Fibroblast of lung (primary cell): ENCODE measurements at places on chromosomes 6 and 20. TPM values are rescaled to one million over a fixed set of nuclear protein-coding genes. Genes with fewer than 3 reads are reported as not detected.

Gene TRIM15
- not detected in 2 replicates for total RNA-seq

DNA sequence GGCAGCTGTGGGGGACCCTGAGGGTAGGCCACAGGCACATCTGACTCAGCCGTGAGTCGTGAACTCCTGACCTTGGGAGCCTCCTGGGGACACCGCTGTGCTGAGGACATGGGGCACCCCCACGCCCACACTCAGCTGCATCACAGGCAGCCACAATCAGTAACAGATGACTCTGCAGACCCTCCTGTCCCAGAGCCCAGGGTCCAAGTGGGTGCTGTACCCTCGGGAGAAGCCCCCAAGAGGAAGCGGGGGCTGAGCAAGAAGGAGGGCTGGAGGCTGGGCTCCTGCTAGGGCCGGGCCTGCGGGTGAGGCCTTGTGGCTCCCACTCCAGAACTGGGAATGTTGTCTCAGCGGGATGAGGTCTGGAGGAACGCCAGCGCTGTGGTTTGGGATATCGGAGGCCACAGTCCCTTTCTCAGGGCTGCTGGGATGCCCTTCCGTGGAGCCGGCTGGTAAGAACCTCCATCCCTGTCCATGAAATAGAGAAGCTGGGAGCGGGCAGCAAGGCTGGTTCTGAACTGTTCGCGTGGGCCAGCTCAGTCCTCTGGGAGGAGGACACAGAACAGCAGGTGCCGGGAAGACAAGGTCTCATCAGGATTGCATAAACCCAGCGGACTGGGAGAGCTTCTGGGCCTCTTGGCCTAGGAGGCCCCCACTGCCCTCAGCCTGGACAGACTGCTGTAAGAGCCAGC lies 3.1 kb upstream of the LAMA5 start:
- H3K4me3 ChIP-seq: no peak overlapping the region
- peaks cover 46% of the 10 kb centered on the region for H3K4me1 ChIP-seq
- H3K27ac ChIP-seq: peak overlapping the region; percentile 47
- no peaks in the 10 kb centered on the region for H3K36me3 ChIP-seq

- peak; percentile 76 for DNase-seq
- H3K27ac ChIP-seq: peak overlapping the region; percentile 94
- H3K27me3 ChIP-seq: no peaks in the 10 kb centered on the region
- peaks cover 67% of the 10 kb centered on the region for H3K4me1 ChIP-seq
- no peaks in the 10 kb centered on the region for H3K36me3 ChIP-seq
Measured at GRCh38 chr20:35307666-35308653, 15.7 kb upstream of the FAM83C start.

- H3K27ac ChIP-seq: no peak within 1 kb of the TSS
- H3K4me3 ChIP-seq: peak within 1 kb of the TSS; percentile 28
- no peaks in the 10 kb centered on the region for H3K36me3 ChIP-seq
- no peaks in the 10 kb centered on the region for H3K4me1 ChIP-seq
Measured at GRCh38 chr6:54846243-54846856, at the start of gene FAM83B. FAM83B (plus strand) TSS chr6:54846771; CDS start chr6:54870247, 23,476 bp downstream.

Gene ZNF334
- total RNA-seq: 5.1 and 7.9 TPM in 2 replicates

- no peaks in the 10 kb centered on the region for H3K36me3 ChIP-seq
- H3K4me3 ChIP-seq: no peak overlapping the region
- peaks cover 4% of the 10 kb centered on the region for H3K4me1 ChIP-seq
- no peak overlapping the region for H3K27ac ChIP-seq
- no peaks in the 10 kb centered on the region for H3K27me3 ChIP-seq
Measured at GRCh38 chr6:90229331-90230010, 67.2 kb downstream of the BACH2 start.

Gene SLC22A16
- total RNA-seq: under 0.01 TPM in 1 of 2 replicates, not detected in the other

Gene FERMT1
- total RNA-seq: 3.3 and 6.8 TPM in 2 replicates

DNA sequence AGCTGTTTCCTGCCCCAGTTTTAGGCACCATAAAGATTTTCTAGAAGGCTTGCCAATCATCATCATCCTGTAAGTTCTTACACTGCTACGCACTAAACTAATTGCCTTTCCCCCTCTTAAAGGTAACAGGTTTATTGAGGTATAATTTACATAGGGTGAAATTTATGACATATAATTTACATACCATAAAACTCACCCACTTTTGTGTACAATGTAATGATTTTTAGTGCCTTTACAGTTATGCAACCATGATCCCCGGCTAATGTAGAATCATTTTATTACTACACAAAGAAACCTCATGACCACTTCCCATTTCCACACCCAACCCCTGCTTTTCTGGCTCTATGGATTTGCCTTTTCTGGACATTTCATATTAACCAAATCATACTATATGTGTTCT lies 21.1 kb downstream of the GCNT2 start:
- DNase-seq: no peak
- H3K4me3 ChIP-seq: no peak overlapping the region
- no peaks in the 10 kb centered on the region for H3K4me1 ChIP-seq
- no peaks in the 10 kb centered on the region for H3K36me3 ChIP-seq

Gene PABPC1L
- 6.7 and 11.9 TPM in 2 replicates for total RNA-seq

- no peak overlapping the region for H3K27ac ChIP-seq
- no peaks in the 10 kb centered on the region for H3K4me1 ChIP-seq
- no peaks in the 10 kb centered on the region for H3K36me3 ChIP-seq
- DNase-seq: no peak
Measured at GRCh38 chr20:55540013-55540412, 465.3 kb downstream of the CBLN4 start.

Gene SLC22A7
- not detected in 2 replicates for total RNA-seq

- H3K27me3 ChIP-seq: no peaks in the 10 kb centered on the region
- H3K36me3 ChIP-seq: no peaks in the 10 kb centered on the region
- H3K4me3 ChIP-seq: no peak overlapping the region
- peak; percentile 62 for DNase-seq
- no peak overlapping the region for H3K27ac ChIP-seq
Measured at GRCh38 chr6:130620338-130620781, 206.8 kb upstream of the SMLR1 start.

- no peaks in the 10 kb centered on the region for H3K4me1 ChIP-seq
- H3K27me3 ChIP-seq: no peaks in the 10 kb centered on the region
- H3K36me3 ChIP-seq: no peaks in the 10 kb centered on the region
- no peak overlapping the region for H3K27ac ChIP-seq
- DNase-seq: no peak
Measured at GRCh38 chr20:6499566-6499965, 267.9 kb upstream of the BMP2 start.

Gene CD109
- total RNA-seq: 12.8 and 51.2 TPM in 2 replicates

GRCh38 chr20:25867776-25868649 lies 171.4 kb upstream of the ZNF337 start:
- H3K4me1 ChIP-seq: peaks cover 2% of the 10 kb centered on the region
- H3K4me3 ChIP-seq: peak overlapping the region; percentile 52
- H3K27ac ChIP-seq: no peak overlapping the region
- H3K27me3 ChIP-seq: peaks cover 5% of the 10 kb centered on the region

DNA sequence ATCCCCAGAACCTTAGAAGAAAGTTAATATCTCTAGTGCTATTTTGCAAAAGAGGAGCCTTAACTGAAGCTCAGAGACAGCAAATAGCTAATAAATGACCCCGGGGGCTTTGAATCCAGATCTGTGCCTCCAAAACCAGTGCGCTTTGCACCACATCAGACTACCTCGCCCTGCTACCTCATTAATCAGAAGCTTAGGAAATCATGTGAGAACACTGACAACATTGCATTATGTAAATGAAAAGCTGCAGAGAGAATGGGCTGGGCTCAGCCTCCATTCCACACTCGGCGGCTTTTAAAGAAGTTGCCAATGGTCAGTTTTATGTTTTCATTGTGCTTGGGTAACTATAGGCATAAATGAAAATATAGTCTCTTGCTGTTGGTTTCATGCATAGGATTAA lies 54.0 kb upstream of the STMND1 start:
- H3K27me3 ChIP-seq: no peaks in the 10 kb centered on the region
- no peaks in the 10 kb centered on the region for H3K36me3 ChIP-seq
- peaks cover 2% of the 10 kb centered on the region for H3K4me1 ChIP-seq
- no peak overlapping the region for H3K27ac ChIP-seq

Gene C6orf58
- total RNA-seq: not detected in 2 replicates

Gene AFG1L
- total RNA-seq: 5.4 and 5.6 TPM in 2 replicates

Gene KIF25
- 0.26 and 0.33 TPM in 2 replicates for total RNA-seq

Gene RAB44
- under 0.01 TPM in 2 replicates for total RNA-seq

- peak; percentile 60 for DNase-seq
- no peak overlapping the region for H3K27ac ChIP-seq
- H3K4me1 ChIP-seq: no peaks in the 10 kb centered on the region
- no peaks in the 10 kb centered on the region for H3K36me3 ChIP-seq
Measured at GRCh38 chr20:57672164-57672563, 37.7 kb downstream of the PMEPA1 start.

DNA sequence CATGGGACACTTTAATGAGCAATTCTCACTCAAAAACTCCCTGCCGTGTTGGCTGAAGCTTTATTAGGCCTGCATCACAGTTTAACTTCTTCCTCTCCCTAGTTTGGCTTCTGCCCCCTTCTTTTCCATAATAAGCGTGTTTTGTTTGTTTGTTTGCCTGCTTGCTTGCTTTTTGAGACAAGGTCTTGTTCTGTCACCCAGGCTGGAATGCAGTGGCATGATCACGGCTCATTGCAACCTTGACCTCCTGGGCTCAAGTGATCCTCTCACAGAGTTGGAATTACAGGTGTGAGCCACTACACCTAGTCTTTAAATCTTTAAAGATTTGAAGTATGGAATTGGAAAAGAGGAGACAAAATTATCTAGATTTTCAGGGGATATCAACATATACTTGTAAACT lies 25.4 kb upstream of the DNAAF9 start:
- no peak overlapping the region for H3K4me3 ChIP-seq
- H3K27ac ChIP-seq: no peak overlapping the region
- H3K27me3 ChIP-seq: no peaks in the 10 kb centered on the region

DNA sequence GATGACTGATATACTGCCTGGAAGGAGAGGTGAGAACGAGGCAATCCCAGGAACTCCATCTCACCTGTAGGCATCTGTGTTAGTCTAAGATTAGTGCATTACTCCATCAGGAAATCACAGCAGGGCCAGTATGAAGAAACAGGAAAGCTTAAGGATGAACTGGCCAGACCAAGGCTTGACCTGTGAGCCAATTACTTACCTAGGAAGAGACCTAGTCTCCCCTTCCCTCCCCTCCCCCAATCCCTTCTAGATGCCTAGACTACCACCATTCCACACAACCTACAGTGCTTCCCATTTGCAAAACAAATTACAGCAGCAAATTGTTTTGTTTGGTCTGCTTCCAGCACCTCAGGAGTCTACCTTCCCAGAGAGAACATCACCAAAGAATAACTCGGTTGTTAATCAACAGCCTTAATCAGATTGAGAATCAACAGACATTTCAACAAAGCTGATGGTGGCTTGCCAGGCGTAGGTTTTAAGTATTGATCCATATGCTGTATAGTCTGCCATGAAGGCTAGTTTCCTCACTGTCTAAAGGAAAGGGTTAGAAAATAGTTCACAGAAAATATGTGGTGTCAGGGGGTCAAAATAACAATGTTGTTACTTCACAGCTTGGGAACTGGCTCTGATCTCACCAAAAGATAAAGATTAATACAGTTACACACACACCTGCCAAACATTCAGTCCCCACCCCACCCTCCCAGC lies 10.1 kb downstream of the PKHD1 start:
- no peaks in the 10 kb centered on the region for H3K4me1 ChIP-seq
- no peaks in the 10 kb centered on the region for H3K27me3 ChIP-seq
- no peak for DNase-seq
- no peak overlapping the region for H3K27ac ChIP-seq
- H3K36me3 ChIP-seq: no peaks in the 10 kb centered on the region

DNA sequence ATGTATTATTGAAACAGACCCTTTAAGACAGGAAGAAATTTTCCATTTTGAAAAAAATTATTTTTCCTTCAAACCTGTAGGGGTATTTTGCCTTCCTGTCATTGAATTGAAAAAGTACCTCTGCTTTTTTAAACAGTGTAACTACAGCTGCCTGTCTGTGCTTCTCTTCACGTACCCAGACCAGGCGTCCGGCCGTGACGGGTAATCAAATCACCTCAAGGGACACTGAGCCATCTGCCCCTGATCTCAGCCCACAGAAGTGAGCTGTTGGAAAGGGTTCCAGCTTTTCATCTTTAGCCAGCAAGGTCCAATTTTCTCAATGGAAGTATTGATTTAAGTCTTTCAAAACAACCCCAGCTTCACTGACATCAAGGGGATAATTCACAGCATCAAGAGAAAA lies 58.0 kb downstream of the SLC35D3 start:
- H3K36me3 ChIP-seq: no peaks in the 10 kb centered on the region
- H3K4me3 ChIP-seq: no peak overlapping the region
- no peaks in the 10 kb centered on the region for H3K27me3 ChIP-seq
- H3K4me1 ChIP-seq: no peaks in the 10 kb centered on the region
- no peak for DNase-seq
- H3K27ac ChIP-seq: no peak overlapping the region

DNA sequence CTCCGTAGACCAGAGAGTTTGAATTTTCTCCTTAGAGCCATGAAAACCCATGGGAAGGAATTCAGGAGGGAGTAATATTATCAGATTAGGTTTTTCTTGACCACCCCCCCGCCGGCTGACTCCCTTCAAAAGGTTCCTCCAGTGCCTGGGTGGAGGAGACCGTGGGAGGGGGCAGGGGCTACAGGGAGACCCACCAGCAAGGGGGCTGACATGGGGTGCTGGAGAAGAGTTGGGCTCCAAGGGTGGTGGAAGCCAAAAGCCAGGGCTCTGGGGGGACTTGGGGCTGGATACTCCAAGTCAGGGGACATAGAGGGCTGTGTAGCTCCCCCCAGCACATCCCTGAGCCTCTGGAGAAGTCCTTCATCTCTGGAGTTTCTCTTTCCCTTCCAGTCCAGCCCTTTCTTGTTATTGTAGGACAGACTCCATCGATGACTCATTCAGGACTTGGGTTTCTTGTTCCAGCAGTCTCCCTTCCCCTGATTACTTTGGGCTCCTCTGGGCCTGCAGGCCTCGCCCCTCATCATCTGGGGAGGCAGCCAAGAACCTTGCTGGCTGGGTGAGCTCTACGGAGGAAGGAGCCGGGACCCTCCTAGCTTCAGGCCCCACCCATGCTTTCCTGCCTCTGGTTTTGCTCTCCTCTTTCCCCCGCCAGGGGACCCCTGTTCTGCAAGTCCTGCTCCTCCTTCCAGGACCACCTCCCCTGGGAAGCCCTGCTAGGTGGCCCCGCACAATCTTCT lies 10.5 kb upstream of the KIAA1755 start:
- peak overlapping the region; percentile 1 for H3K27ac ChIP-seq
- DNase-seq: peak; percentile 99

Gene EYS
- under 0.01 TPM in 1 of 2 replicates, not detected in the other for total RNA-seq

- no peak overlapping the region for H3K27ac ChIP-seq
- H3K4me3 ChIP-seq: no peak overlapping the region
- no peak for DNase-seq
- H3K27me3 ChIP-seq: no peaks in the 10 kb centered on the region
- H3K4me1 ChIP-seq: no peaks in the 10 kb centered on the region
Measured at GRCh38 chr20:12942123-12942522, 66.6 kb upstream of the SPTLC3 start.

DNA sequence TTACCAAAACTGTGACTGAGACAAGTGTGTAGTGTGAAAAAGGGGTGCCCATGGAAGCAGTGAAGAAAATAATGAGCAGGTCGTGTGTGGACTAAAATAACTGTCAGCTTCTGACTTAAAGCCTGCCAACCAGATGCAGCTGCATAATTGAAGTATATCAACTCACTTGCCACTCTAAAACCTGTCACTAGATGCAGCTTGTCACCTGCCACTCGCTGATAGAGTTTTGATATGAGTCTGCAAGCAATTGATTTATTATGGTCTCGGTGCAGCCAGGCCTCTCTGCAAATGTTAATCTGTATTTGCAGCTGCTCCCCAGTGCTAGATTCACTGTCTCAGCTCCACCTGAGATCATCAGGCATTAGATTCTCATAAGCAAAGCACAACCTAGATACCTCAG lies 1090.0 kb upstream of the EYS start:
- H3K27ac ChIP-seq: no peak overlapping the region
- DNase-seq: no peak
- no peaks in the 10 kb centered on the region for H3K27me3 ChIP-seq
- no peak overlapping the region for H3K4me3 ChIP-seq
- H3K36me3 ChIP-seq: no peaks in the 10 kb centered on the region

Gene PDYN
- not detected in 2 replicates for total RNA-seq

Gene RGS19
- total RNA-seq: 9.1 and 11.6 TPM in 2 replicates

- no peak for DNase-seq
- H3K27ac ChIP-seq: no peak overlapping the region
- no peaks in the 10 kb centered on the region for H3K36me3 ChIP-seq
- H3K4me3 ChIP-seq: no peak overlapping the region
Measured at GRCh38 chr20:39645131-39645530, 683.0 kb downstream of the DHX35 start.
